ENCODE measurements at places on chromosomes 7 and 10.

DNA sequence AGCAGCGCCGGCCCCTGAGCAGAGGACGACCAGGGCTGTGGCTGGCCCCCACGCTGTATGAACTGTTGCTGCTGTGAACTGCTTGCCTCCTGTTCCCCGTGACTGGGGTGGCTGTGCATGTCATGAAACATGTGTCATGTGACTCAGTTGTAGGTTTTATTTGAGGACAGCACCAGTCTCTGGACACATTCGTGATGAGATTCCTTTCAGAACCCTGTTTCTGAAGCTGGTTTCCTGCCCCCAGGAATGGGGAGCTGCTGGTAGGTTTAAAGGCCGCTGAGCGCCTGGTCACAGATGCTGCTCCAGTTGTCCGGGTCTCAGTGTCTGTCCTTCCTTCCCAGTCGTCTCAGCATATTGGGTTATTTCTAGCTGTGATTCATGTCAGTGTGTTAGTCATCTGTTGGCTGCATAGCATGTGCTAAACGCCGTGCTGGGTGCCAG is 79.1 kb upstream of the PPIF start:
- DNase-seq = peak; percentile 78

DNA sequence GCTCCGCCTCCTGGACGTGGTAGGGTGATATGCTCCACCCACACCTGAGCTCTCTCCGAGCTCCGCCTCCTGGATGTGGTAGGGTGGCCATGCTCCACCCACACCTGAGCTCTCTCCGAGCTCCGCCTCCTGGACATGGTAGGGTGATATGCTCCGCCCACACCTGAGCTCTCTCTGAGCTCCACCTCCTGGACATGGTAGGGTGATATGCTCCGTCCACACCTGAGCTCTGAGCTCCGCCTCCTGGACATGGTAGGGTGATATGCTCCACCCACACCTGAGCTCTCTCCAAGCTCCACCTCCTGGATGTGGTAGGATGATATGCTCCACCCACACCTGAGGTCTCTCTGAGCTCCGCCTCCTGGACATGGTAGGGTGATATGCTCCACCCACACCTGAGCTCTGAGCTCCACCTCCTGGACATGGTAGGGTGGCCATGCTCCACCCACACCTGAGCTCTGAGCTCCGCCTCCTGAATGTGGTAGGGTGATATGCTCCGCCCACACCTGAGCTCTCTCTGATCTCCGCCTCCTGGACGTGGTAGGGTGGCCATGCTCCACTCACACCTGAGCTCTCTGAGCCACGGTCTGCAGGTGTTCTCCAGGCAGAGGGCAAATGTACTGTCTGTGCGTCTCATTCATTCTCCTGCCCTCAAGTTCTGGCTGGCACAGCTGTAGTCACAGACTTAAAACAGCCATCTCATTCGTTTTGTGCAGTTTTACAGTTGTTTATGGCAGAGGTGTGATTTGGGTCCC is 252.4 kb downstream of the DIP2C start:
- no peak for DNase-seq

GRCh38 chr10:52451817-52452216 is 137.7 kb downstream of the DKK1 start:
- DNase-seq = no peak

DNA sequence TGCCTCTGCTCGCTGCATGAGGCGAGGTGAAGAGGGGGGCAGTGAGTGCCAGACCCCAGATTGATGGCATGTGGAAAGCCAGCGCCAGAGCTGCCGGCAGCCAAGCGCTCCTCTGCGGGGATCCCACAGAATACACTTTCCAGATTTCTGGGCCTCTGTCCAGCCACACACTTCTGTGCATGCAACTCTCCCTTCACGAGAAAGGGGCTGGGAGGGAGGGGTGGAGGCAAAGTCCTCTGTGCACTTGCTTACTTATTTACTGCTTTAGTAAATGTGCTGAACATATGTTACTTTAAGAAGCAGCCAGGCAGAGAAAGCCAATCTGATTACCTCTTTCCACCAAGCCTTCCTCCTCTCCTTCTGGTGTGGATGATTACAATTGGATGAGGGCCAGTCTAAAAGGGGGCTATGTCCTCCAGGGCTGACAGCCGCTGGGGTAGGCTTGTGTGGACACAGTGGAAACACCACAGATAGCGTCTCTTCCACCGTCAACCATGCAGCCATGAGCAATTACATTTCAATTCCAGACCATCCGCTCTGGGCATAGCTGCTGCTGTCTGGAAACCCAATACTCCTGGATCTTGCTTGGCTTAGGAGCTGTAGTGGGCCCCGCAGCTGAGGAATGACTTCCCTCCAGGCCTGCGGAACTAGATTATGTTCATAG is 322.8 kb upstream of the ANKRD30A start:
- DNase-seq = no peak

DNA sequence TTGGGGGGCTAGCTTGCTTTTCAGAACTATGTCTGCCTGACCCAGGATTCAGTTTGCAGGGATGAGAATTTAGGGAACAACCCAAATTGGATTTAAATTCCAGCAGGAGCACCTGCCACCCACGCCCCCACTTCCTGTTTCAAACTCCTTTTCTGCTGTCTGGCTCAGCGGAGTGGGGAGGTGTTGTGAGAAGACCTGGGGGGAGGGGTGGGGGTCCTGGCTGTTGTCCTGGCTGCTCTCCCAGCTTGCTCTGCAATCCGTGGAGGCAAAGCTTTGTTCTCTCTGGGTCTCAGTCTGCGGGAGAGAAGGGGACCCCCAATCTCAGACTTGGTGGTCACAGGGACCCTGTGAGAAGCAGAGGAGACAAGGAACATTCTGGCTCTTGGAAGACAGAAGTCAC is 799 bp downstream of the KCNK18 start:
- DNase-seq = no peak

- no peak for DNase-seq
Measured at GRCh38 chr10:17426263-17426750, 28.1 kb downstream of the ST8SIA6 start.

DNA sequence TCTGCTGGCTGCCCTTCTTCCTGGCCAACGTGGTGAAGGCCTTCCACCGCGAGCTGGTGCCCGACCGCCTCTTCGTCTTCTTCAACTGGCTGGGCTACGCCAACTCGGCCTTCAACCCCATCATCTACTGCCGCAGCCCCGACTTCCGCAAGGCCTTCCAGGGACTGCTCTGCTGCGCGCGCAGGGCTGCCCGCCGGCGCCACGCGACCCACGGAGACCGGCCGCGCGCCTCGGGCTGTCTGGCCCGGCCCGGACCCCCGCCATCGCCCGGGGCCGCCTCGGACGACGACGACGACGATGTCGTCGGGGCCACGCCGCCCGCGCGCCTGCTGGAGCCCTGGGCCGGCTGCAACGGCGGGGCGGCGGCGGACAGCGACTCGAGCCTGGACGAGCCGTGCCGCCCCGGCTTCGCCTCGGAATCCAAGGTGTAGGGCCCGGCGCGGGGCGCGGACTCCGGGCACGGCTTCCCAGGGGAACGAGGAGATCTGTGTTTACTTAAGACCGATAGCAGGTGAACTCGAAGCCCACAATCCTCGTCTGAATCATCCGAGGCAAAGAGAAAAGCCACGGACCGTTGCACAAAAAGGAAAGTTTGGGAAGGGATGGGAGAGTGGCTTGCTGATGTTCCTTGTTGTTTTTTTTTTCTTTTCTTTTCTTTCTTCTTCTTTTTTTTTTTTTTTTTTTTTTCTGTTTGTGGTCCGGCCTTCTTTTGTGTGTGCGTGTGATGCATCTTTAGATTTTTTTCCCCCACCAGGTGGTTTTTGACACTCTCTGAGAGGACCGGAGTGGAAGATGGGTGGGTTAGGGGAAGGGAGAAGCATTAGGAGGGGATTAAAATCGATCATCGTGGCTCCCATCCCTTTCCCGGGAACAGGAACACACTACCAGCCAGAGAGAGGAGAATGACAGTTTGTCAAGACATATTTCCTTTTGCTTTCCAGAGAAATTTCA is 1.7 kb downstream of the ADRB1 start:
- peak; percentile 63 for DNase-seq

GRCh38 chr10:26697922-26698608 is 564 bp downstream of the PDSS1 start:
- DNase-seq = peak; percentile 5
